ENCODE measurements at places on chromosomes 11 and 22.
A peak's percentile ranks its signal among the peaks of the same experiment; 100 is the strongest.

- no peak for DNase-seq
These were observed 433.6 kb upstream of the DDI1 start for GRCh38 chr11:103602840-103603239.

DNA sequence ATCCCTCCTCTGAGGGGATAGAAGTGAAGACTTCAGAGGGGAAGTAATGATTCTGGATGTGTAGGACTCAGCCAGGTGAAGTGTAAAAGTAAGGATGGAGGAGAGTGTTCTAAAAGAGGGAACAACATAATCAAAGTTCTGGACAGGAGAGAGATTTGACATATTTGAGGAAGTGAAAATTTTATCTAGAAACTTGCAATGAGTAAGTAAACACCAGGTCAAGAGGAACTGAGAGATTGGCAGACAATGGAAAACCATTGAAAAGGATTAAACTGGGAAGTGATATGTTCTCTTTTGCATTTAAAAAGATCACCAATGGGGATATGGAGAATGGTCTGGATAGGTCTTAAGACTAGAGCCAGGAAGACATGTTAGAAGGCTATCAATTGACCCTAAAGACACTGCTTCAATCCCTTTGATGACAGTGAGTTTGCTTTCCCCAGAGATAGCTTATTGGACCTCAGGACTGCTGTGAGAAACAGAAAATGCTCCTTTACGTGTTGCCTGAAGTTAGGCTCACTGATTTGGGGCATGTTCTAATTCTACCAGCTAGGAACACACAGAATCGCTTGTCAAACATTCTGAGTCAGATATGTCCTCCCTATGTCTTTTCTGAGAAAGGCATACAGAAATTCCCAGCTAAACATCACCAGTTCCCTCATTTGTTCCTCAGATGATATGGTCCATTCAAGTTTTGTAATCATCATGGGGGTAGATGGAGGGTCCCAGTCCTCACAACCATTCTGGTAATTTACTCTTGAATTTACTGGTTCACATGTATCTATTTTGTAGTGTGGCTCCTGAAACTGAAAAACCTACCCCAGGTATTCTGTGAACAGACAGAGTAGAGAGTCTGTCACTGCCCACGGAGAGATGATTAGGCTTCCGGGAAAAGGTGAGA, 144.9 kb downstream of the MAML2 start:
- DNase-seq, result no peak

- no peak for DNase-seq
These were observed 7.3 kb downstream of the UBE2L6 start for GRCh38 chr11:57560146-57560545.

DNA sequence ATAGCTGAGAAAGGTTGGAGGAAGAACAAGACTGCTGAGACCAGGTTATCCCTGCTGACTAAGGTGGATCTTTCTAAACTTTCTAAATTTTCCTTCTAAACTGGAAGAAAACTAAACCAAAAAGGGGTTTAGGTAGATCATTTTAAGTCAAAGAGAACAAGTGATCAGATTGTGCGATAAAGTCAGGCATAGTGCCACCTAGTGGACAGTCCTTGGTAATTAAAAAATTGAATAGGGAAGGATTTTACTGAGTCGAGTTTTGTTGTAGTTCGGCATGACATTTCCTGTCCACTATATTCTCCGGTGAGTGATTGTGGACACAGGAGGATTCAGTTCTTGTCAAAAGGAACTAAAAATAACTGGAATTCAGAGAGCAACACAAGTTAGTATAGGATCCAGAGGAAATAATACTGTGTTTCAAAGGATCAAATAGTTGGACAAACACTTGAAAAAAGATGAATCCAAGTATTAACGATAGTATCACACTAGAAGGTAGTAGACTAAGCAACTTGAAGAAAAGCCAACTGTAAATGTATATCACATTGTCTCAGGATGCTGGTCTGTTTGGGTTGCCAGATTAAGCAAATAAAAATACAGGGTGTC, 1236.4 kb downstream of the FAM181B start:
- DNase-seq, result peak; percentile 14

DNA sequence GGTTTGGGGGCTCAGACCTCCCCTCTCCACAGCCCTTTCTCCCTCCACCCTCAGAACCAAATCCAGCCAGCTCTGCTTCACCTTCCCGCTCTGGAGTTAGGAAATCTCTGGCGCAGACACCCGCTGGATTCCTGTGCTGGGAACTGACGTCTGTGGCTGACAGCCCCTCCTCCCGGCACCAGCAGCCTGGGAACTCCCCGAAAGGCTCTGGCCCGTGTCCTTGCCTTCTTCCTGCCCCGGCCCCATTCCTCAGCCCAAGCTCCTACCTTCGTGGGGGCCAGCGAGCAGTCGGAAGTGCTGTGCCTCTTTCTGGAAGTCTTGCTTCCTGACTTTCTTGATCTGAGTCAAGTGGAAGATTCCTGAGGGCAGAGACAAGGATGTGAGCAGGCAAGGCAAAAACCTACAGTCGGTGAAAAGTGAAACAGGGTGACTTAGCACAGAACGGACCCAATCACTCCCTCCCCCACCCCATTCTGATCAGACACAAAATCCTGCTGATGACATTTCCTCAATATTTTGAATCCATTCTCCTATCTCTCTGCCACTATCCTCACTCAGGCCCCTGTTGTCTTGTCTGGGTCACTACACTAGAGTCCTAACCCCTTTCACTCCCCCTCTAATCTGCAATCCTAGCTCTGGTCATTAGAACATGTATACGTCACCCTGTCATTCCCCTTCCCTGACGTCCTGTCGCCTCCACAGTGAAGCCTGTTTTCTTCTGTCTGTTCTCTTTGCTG, 34.1 kb downstream of the CHRDL2 start:
- DNase-seq, result peak; percentile 36

- DNase-seq, result no peak
These were observed 109.4 kb downstream of the GRIA4 start for GRCh38 chr11:105719073-105719822.
